ENCODE measurements at places on chromosomes 7 and 10. TPM values are rescaled to one million over a fixed set of nuclear protein-coding genes. Genes with fewer than 3 reads are reported as not detected.

CTBP2 gene
- 136 TPM for total RNA-seq

PALD1 gene
- 12.4 TPM for total RNA-seq

LRGUK gene
- 3.4 TPM for total RNA-seq

ACSL5 gene
- 17.0 TPM for total RNA-seq

SLC4A2 gene
- total RNA-seq: 109 TPM

NUTM2D gene
- total RNA-seq: 7.0 TPM

FRAT2 gene
- 23.2 TPM for total RNA-seq

ADAM12 gene
- 0.33 TPM for total RNA-seq

TBX20 gene
- total RNA-seq: 0.22 TPM

PLXDC2 gene
- total RNA-seq: 50.4 TPM

ALOX5 gene
- 8.1 TPM for total RNA-seq

ENTPD1 gene
- total RNA-seq: 11.3 TPM

MORN4 gene
- total RNA-seq: 11.3 TPM

CCDC172 gene
- not detected for total RNA-seq

RBM33 gene
- total RNA-seq: 45.6 TPM

EBF3 gene
- 8.4 TPM for total RNA-seq

EPC1 gene
- 83.4 TPM for total RNA-seq

CLRN3 gene
- total RNA-seq: not detected

ZNF467 gene
- 11.8 TPM for total RNA-seq

PDSS1 gene
- 4.0 TPM for total RNA-seq

C7orf57 gene
- not detected for total RNA-seq

MMRN2 gene
- total RNA-seq: 26.1 TPM

CCDC136 gene
- total RNA-seq: 4.5 TPM

CC2D2B gene
- total RNA-seq: 2.2 TPM

GRID2IP gene
- 0.13 TPM for total RNA-seq

CPA1 gene
- not detected for total RNA-seq

EBLN1 gene
- not detected for total RNA-seq

ARHGEF35 gene
- total RNA-seq: 69.1 TPM

PAPOLB gene
- total RNA-seq: 0.34 TPM

ANKRD7 gene
- total RNA-seq: 3.3 TPM

NRAP gene
- not detected for total RNA-seq

OR2A12 gene
- not detected for total RNA-seq

SPDYE18 gene
- total RNA-seq: 1.5 TPM

SPDYE1 gene
- total RNA-seq: not detected

UMAD1 gene
- 45.0 TPM for total RNA-seq

IGFBP3 gene
- total RNA-seq: 48.8 TPM

ARHGEF5 gene
- 47.8 TPM for total RNA-seq

TBXAS1 gene
- total RNA-seq: 13.2 TPM

NACAD gene
- 0.54 TPM for total RNA-seq

REPIN1 gene
- 113 TPM for total RNA-seq

ITPRID1 gene
- total RNA-seq: not detected

ATAD1 gene
- total RNA-seq: 61.4 TPM

ATRNL1 gene
- 4.0 TPM for total RNA-seq

ZPBP gene
- total RNA-seq: not detected

OR6V1 gene
- not detected for total RNA-seq

SCART1 gene
- 12.6 TPM for total RNA-seq

ADAP1 gene
- 25.2 TPM for total RNA-seq

NHLRC2 gene
- 51.5 TPM for total RNA-seq

CASP7 gene
- total RNA-seq: 17.2 TPM

ATOH7 gene
- not detected for total RNA-seq

HTR5A gene
- 0.59 TPM for total RNA-seq

ADAMTS14 gene
- not detected for total RNA-seq

IQUB gene
- total RNA-seq: 11.3 TPM

KCNMA1 gene
- 2.5 TPM for total RNA-seq

Measured in thyroid gland (tissue), 4 donors.